ENCODE measurements at places on chromosomes 11 and 22.
A peak's percentile ranks its signal among the peaks of the same experiment; 100 is the strongest.

DNA sequence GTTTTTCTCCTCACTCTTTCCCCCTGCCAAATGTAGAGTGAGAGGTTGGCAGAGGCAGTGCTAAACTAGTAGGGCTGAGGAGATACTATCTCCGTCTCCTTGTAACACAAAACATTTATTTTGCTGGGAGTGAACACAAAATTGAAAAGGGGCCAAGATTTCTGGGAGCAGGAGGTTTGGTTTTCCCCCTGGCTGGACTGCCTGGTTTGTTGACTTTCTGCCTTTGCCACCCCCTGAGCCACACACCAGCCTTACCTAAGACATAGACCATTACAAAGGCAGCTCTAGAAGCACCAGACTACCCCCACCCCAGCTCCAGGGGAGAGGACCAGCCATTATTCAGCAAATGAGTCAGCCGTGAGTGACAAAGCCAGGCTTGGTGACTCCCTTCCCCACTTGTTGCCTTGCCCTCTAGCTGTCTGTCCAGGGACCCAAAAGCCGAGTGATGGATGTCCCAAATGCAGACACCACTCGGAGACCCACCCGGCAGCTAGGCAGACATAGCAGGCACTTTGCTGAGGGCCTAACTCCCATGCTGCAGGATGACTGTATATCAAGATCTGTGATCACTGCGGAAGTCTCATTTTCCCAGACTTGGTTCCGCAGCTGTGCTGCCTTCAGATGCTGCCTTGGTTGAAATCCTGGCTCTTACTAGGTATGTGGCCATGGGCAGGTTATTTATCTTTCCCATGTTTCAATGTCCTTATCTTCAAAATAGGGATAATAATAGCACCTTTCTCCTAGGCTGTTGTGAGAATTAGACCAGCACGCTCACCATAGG is 17.7 kb upstream of the CDON start:
- peak; percentile 93 for DNase-seq

- DNase-seq = no peak
Measured at GRCh38 chr11:76649851-76650372, 20.6 kb downstream of the LRRC32 start.

- no peak for DNase-seq
Measured at GRCh38 chr22:21771631-21771976, 36.0 kb upstream of the YPEL1 start.

- DNase-seq = peak; percentile 41
Measured at GRCh38 chr11:2268729-2269600, 1.4 kb downstream of the ASCL2 start.

DNA sequence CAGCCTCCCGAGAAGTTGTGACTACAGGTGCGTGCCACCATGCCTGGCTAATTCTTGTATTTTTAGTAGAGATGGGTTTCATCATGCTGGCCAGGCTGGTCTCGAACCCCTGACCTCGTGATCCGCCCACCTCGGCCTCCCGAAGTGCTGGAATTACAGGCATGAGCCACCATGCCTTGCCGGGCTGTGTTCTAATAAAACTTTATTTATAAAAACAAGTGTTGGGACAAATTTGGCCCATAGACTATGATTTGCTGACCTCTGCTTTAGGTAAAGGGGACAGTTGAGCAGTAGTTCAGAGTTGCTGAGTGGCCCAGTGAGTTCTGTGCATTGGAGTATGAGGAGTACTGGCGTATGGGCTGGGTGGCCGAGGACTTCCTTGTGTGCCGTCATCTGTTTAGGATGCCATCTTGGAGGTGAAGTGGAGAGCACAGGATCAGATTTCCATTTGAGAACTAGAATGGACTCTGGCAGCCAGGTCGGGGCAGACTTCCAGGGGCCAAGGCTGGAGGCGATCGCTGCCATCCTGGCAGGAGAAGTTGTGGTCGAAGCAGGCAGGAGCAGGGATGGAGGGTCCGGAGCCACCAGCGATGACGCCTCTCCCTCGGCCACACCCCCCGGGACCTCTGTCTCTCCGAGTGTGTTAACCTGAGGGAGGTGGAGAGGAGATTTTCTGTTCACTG is 43.8 kb downstream of the FBLN1 start:
- DNase-seq = no peak

DNA sequence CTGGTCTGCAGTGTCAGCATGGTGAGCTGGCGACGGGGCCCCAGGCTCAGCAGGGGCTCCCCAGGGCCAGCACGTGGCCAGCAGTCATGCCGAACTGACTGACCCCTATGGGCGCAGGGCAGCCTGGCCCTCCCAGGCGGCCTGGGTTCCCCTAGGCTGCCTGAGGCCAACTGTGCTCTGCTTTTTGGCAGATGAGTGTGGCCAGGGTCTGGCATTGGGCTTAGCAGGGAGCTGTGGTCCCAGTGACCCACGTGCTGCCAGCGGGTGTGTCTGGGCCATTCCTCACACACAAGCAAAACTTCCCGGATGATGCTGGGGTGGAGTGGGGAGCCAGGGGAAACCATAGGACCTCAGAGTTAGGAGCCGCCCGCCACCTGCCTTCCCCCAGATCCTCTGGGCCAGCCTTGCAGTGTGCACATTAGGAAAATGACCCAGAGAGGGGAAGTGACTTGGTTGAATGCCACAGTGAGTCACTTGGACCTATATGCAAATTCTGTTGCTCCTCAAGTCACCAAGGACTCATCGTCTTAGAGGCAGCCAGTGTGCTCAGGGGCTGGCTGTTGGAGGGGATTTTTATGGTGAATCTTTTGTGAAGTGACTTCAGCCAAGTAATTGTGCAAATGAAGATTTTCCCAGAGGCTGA is 6.5 kb downstream of the ADORA2A start:
- DNase-seq = no peak

DNA sequence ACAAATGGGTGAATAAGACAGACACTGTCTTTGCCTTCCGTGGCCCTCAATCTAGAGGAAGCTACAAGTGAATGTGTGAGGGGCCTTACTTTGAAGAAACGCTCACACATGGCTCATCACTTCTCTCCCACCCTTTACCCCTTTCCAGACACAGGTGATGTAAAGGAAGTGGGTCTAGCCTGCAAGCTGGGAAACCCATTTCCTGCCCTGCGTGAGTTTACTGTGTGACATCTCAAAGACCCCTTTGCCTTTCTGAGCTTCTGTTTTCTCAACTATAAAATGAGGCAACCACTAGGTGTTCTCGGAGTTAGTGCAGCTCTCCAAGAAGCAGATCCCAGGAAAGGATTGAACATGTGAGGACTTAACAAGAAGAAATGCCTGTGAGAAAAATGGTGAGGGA is 43.1 kb upstream of the LMO2 start:
- no peak for DNase-seq

- no peak for DNase-seq
Measured at GRCh38 chr11:34157163-34157562, 51.7 kb downstream of the NAT10 start.

GRCh38 chr11:106656646-106657045 is 361.6 kb downstream of the GUCY1A2 start:
- no peak for DNase-seq

- no peak for DNase-seq
Measured at GRCh38 chr11:11937957-11938356, 70.5 kb downstream of the DKK3 start.

- DNase-seq = no peak
Measured at GRCh38 chr22:46066691-46067090, 83.6 kb upstream of the PPARA start.

DNA sequence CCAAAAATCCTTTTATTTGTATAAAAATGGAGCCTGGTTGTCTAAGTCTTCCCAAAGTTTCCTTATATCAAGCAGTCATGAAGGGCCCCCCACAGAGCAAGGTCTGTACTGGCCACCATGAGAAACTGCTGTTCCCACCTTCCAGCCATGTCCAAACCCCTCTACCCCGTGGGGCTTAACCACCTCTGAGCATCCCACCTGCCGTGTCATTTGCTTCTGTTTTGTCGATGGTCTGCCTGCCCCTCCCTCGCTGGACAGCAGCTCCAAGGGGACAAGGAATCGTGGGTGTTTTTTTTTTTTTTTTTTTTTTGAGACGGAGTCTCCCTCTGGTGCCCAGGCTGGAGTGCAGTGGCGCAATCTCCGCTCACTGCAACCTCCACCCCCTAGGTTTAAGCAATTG is 11.1 kb upstream of the ANO1 start:
- DNase-seq = no peak

DNA sequence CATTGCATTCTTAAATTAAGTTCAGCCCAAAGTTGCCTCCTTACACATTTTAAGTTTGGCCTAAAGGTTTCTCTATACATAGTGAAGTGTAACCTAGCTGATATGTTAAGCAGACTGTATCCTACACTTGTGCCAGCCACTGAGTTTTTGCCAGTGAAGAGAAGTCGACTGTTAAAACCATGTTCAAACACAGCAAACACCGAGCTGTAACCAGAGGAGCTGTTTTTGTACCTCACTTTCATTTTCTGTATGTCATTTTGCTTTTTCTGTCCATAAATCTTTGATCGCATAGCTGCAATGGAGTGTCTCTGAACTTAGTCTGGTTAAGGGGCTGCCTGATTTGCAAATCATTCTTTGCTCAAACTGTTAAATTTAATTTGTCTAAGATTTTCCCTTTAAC is 403.7 kb downstream of the LUZP2 start:
- no peak for DNase-seq

DNA sequence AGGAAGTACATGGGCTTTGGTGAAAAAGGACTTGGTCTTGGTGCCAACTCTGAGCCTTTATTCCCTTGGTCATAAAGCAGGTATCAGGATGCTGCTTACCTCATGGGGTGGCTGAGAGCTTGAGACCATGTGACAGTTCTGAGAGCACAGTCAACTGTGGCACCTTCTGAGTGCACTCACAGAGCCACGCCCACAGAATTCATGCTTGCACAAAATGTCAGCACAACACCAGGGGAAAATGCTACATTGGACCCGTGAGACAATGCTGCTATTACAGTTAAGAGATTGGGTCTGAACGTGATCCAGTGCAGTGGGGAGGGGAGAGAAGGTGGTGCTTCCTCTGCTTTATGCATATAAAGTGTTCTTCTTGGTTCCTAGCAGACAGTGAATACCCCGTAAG is 79.5 kb upstream of the SPON1 start:
- no peak for DNase-seq

- DNase-seq = no peak
Measured at GRCh38 chr11:12497431-12497830, 120.1 kb downstream of the PARVA start.
